ENCODE measurements at places on chromosomes 6 and 20.

GRCh38 chr6:42279144-42279781, 61.6 kb upstream of the MRPS10 start:
- peak; percentile 69 for DNase-seq

DNA sequence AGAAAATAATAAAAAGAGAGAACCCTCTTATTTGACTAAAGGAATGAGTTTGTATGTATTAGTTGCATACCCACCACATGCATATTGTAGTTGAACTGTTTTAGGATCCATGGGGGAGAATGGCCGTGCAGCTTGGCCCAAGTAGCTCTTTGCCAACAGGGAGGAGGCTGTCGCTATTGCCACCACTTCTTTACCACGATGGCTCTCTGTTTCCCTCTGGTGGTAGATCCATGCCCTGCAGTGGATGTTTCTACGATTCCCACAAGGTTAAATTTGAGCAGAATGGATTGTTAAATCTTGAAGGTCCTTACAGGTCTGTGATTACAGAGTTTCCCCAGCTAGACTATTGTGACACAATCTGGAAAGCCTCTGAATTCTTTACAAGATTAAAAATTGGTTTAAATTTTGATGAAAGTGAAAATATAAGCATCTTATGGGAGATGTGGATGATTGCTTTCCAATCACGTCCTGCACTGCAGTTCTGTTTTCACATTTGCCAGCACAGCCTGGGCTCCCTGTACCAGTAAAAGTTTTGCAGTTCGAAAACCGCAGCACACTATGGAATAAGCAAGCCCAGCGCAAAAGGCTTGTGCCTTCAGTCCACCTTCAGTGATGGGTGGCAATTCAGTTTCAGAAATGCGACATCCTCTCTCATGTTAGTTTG, 34.4 kb upstream of the FNDC1 start:
- DNase-seq: peak; percentile 88

DNA sequence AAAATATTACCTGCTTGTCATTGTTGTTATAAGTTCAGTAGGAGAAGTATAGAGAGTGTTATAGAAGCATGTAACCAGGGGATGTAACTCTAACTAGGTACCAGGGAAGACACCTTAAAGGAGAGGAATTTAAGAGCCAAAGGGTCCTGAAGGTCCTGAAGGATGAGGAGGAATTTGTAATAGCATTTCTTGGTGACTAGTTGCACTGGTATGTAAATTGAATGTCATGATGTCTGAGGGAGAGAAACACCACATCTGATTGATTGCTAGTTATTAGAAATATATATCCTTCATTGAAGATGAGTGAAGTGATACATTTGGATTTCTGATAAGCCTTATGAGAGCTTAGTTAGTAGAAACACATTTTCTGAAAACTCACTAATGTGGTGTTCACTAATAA, 643.8 kb downstream of the RFPL4B start:
- no peak for DNase-seq

- no peak for DNase-seq
Measured at GRCh38 chr6:43283905-43284304, 14.2 kb upstream of the SLC22A7 start.

DNA sequence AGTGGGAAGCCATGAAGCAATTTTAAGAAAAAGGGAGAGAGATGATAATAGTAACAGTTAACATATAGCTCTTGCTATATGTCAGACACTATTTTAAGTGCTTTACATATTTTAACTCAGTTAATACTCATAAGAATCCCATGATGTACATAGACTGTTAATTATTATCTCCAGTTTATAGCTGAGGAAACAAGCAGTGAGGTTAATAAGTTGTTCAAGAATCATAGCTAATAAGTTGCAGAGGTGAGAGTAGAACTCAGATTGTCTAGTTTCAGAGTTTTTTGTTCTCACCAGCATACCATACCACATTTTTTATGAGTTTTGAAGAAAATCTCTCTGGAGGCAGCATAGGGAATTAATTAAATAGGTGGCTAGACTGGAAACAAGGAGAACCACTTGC, 144.6 kb upstream of the MMS22L start:
- no peak for DNase-seq

GRCh38 chr6:25013246-25013645, 77.5 kb upstream of the RIPOR2 start:
- DNase-seq: no peak

- DNase-seq: no peak
Measured at GRCh38 chr20:11966186-11966585, 48.5 kb downstream of the BTBD3 start.

- no peak for DNase-seq
Measured at GRCh38 chr20:3405696-3406358, 1.6 kb downstream of the DNAAF9 start.

GRCh38 chr20:3250091-3250504, 11.1 kb upstream of the SLC4A11 start:
- DNase-seq: no peak

- DNase-seq: no peak
Measured at GRCh38 chr20:528923-529604, 14.5 kb downstream of the CSNK2A1 start.

Measured in activated effector memory CD4-positive, alpha-beta T cell treated with anti-CD3 and anti-CD28 coated beads, Interleukin-2, amount 50 U/mL, for 16 hours (primary cell).